Activated gamma-delta T cell treated with Interleukin-2 at 50 U/mL for 16 hours (primary cell): ENCODE measurements at places on chromosomes 4 and X.
A peak's percentile ranks its signal among the peaks of the same experiment; 100 is the strongest.

- DNase-seq, result peak; percentile 19
Measured at GRCh38 chrX:130094696-130095095, 15.6 kb downstream of the ELF4 start.

DNA sequence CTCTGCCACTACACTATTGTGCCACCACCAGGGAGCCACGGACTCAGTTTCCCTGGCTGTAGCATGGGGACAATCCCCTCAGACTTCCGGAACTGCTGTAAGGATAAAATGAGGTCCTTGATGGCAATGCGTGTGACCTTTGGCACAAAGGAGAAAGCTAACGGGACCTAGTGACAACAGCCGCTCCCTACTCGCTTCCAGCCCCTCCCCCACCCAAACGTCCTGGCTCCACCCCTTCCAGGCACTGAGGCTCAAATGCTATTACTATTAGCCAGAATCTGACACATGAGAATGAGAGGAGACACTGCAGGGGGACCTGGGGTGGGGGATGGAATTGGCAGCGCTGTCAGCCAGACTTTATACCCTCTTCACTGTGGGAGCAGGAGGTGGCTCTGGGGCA, 5.4 kb upstream of the DUSP9 start:
- DNase-seq, result no peak

GRCh38 chrX:136747003-136747986, 33.4 kb downstream of the ARHGEF6 start:
- DNase-seq, result no peak

DNA sequence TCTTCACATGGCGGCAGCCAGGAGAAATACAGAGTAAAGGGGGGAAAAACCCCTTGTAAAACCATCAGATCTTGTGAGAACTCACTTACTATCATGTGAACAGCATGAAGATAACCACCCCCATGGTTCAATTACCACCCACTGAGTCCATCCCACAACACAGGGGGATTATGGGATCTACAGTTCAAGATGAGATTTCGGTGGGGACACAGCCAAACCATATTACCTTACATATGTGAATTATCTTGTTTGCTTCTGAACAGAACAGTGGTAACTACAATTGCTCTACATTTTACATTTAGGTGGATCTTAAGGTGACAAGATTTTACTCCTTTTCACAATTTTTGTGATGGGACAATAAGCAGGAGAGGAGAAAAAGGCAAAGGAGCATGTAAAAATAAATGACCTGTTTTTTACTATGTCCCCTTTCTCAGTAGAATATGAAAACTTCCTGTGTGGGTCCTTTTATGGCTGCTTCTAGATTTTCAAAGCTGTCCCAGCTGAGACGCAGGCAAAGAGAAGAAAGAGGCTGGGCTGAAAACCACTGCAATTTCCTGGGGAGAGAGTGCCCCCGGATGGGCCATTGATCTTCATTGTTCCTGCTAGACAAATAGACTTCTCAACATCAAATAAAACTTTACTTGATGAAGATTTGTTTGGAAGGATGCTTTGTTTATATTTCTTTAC, 45.9 kb upstream of the PGM2 start:
- DNase-seq, result peak; percentile 59
